ENCODE measurements at places on chromosomes 5 and 9.

DNA sequence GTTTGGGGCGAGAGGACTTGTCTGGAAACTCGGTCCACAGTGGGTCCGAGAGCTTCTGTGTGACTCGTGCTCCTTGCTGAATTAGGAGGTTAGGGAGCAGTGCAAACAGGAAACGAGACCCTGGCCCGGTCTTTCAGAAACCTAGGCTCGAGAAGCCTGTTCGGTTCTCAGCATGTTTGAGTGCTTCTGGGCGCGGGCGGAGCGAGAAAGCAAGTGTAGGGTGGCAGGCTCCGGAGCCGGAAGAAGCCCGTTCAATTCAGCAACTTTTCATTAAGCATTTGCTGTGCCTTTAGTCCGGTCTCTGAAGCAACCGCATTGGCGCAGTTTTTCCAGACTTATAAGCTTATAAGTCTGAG is 547 bp downstream of the CLTA start:
- DNase-seq, result no peak

DNA sequence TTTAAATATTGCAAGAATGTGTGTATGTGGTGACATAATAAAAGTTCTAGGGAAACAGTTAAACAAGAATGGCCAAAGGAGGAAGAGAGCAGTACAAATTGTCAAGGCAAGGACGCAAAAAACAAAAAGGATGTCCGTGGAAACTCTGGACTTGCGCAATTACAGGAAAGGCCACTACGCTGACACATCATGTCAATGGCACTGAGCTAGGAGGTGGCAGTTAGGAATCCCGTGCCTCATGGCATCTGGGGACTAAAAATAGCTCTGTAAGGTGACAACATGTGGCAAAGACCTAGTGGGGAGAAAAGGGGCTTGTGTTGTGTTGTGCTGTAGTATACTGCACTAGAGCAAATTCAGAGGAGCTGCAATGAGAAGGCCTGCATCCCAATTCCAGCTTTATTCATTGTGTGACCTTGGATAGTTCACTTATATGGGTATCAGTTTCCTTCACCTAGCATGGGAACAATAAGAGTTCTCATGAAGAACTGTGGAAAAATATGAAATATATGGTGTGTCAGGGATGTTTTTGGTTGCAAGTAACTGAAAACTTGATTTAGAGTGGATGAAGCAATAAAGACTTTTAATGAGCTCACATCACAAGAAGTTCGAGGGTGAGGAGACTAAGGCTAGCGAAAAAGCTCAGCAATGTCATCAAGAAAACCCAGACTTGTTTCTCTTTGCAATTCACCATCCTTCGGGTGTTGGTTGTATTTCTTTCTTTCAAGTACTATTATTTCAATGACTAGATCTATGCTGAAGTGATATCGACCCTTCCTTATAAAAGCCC is 124.1 kb upstream of the STC2 start:
- DNase-seq, result no peak

DNA sequence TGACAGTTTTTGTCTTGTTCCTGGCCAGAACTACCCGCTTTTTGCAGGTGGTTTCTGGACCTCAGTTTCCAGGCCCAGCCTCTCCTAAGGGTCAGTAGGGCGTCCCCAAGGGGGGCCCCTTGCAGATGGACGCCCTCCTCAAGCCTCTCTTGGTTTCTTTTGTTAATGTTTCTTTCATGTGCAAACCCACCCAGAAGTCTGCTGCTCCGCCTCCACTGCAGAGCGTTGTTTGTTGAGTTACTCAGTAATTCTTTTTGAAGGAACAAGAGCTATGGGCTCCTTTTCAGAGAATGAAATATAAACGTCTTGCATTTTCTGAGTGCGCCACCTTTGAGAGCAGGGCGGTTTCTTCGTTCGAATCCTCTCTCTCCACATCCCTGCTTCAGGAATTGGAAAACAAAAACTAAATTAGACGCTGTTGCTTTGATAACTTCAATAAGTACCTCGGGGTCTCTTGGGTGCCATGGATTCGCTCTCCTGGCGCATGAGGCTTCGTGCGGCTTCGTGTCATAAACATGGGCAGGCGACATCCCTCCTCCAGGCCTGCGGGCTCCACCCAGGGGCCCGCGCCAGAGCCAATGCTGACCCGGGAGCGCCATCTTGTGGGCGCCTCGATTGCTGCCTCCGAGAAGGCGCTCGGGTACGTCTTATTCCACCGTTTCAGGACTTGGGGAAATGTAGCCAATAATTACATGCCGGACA is 38.3 kb upstream of the CKMT2 start:
- peak; percentile 85 for DNase-seq

DNA sequence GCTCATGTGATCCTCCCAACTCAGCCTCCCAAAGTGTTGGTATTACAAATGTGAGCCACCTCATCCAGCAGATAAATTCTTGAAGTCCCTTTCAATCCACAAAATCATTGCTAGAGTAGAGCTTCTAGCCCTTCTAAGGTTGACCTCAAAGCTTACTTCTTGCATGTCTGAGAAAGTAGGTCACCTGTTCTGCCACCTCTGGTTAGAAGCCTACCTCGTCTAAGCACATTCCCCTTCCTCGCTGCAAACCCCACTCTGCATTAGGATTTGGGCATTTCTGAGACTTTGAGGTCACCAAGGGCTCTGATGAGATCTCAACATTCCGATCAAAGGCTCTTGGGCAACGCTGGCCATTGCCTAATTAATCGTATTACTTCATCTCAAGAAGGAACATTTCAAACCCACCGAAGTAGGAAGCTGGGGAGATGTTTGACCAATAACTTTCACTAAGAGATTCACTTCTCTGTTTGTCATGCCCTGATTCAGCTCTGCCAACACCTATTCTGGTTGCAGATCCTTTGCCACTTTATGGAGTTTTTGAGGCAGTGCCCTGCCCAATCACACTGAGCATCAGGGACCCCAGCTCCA is 8.6 kb downstream of the ADAM19 start:
- no peak for DNase-seq

DNA sequence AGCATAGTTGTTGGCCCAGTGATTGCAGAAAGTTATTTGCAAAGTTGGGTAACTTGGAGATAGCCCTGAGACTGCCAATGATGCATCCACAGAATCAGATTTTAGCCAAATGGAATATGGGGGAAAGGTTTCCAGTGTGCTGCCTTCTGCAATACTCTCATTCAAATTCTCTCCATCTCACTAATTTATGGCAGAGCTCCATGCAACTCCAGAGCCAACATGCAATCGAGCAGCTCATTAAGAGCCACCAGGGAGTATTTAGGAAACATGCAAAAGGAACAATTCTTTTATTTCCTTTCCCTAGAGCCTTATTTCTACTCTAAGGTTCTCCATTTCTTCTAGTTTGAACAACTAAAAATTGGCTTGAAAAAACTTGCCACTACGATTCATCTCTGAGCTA is 135.9 kb upstream of the MARCHF11 start:
- DNase-seq, result no peak

GRCh38 chr9:137809040-137809576 is 68.5 kb upstream of the CACNA1B start:
- no peak for DNase-seq

DNA sequence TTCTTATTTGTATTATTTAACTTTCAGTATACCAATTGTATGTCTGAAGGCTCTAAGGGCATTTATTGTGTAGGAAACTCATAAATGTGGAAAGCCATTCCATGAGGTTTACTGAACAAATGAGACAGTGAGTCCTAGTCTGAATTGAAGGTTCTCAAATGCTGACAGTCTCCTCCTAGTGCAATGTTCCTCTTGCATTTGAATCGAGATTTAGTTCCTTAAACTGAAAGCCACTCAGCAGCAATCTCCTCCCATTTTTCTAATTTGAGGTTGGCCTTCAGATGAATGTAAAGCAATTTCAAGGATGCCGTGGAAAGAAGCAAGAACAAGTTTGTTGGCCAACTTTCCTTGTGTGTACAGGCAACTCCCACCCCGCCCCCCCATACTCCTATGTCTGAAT is 493.2 kb upstream of the KLF4 start:
- no peak for DNase-seq

- DNase-seq, result no peak
These were observed 547.3 kb upstream of the C9orf72 start for GRCh38 chr9:28120626-28121025.

GRCh38 chr9:78598120-78598519 is 301.2 kb downstream of the PSAT1 start:
- no peak for DNase-seq

- no peak for DNase-seq
These were observed 377.8 kb downstream of the KIAA0825 start for GRCh38 chr5:94240596-94240992.

DNA sequence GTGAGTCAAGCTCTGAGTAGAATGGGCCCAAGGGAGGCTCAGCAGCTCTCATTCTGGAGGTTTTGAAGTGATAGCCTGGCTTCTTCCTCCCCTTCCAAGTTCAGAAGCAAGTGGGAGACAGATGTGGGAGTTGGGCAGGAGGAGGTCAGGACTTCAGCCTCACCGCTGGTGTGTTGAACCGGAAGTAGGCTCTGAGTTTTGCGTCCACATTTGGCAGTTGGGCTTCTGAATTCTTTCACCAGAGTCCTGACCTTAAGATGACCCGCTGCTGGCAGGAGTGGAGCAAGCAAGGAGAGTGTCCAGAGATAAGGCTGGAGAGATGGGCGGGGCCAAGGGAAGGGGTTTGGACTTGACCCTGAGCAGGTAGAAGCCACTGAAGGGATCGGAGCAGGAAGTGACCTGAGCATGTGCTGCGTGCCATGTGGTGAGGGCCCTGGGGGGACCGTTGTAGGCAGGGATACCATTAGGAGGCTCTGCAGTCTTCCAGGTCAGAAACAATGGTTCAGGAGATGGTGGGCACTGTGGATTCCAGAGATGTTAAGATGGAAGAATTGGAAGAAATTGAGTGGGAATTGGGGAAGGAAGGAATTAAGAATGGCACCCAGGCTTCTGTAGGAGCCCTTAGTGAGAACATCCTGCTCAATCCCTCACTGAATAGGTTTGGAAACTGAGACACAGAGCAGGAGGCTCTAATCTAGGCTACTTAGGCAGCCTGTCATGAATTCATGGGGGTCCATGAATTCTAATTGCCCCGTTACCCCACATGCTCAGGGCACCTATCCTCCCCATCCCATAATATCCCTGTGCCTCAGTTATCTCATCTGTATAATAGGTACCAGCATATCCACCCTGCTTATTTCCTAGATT is 25.9 kb downstream of the GALNT12 start:
- no peak for DNase-seq

DNA sequence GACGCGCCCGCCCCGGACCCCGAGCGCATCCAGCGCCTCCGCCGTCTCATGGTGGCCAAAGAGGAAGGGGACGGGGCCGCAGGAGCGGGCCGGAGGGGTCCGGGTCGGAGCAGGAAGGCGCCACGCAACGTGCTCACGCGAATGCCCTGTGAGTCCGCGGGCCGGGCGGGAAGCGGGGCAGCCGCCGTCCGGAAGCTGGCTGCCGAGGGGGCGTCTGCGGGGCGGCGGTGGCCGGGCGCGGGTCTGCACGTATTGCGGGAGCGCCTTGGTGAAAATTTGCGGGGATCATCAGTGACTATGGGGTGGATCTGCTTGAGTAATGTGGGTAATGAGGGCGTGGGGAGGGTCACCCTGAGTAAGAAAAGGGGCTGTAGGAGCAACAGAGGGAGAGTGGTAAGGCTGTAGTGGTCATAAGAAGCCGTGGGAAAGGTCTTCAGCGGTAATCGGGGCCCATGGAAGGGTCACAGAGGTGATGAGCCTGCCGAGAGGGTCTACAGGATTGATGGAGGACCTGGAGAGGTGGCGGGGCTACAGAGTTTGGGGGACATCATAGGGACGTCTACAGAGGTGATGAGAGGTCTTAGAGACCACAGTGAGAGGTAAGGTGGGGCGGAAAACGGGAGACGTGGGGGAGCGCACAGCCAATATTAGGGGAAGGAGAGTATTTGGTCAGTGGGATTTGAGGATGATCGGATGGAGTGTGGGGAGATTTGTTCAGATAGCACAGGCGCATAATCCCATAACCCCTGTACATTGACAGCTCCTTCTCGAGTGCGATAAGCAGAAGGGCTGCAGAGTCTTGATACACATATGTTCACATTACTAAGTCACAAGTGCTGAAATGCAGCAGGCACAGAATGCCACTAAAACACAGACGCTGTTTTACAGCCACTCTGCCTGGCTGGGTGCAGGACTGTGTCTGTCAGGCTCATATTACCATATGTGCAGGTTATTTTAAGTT is 819 bp downstream of the LSM11 start:
- no peak for DNase-seq

DNA sequence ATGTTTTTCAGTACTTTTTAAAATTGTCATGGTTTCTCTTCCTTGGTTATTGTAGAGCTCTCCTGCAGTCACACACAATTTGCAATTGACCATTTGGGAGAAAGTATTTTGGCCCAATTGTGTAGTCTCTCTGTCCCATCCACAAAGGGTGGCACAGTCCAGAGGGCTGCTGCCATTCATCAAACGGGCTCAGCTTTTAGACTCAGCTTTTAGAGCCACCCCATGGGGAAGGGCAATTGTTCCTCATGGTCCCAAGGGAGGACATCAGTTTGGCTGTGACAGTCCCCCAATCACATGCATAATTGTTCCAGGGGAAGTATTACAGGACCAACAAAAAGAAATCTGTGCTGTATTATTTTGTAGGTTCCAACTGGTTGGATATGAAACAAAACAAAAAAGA is 207.6 kb downstream of the ZNF462 start:
- no peak for DNase-seq

GRCh38 chr5:54590824-54591223 is 73.3 kb downstream of the SNX18 start:
- DNase-seq, result no peak

DNA sequence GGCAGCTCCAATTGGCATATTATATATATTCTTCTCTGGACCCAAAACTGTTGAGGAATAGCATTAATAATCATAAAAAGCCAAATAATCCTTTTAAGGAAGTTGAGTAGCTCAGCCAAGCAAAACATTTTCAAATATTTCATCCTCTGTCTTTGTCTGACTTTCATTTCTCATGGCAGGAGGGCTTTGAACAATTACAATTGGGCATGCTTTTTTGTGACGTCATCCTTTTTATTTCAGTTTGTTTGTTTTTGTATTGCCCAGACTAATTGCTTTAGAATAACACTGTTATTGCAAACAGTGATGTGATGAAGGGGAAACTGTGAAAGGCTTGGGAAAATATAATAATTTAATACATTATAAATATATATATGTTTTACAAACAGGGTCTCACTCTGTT is 65.2 kb upstream of the MAP1B start:
- DNase-seq, result no peak

- DNase-seq, result no peak
These were observed 21.2 kb downstream of the TXNDC8 start for GRCh38 chr9:110316261-110317075.
